ENCODE measurements at places on chromosomes 11 and 22.
A peak's percentile ranks its signal among the peaks of the same experiment; 100 is the strongest.

DNA sequence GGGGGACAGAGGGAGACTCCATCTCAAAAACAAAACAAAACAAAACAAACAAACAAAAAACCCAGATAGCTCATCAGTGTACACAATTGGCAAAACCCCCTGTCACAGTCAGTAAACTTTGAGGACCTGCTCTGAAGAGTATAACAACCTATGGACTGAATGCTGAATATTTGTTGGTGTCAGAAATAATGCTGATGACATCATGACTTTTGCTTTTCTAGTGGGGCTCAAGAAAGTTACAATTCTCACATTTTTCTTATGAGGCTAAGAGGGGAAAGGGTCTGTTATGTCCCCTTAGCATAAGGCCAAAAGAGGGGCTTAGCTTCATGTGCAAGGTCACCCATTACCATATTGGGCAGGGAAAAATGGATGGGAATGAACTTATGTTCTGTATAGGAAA, 207.4 kb downstream of the NELL1 start:
- DNase-seq: no peak

DNA sequence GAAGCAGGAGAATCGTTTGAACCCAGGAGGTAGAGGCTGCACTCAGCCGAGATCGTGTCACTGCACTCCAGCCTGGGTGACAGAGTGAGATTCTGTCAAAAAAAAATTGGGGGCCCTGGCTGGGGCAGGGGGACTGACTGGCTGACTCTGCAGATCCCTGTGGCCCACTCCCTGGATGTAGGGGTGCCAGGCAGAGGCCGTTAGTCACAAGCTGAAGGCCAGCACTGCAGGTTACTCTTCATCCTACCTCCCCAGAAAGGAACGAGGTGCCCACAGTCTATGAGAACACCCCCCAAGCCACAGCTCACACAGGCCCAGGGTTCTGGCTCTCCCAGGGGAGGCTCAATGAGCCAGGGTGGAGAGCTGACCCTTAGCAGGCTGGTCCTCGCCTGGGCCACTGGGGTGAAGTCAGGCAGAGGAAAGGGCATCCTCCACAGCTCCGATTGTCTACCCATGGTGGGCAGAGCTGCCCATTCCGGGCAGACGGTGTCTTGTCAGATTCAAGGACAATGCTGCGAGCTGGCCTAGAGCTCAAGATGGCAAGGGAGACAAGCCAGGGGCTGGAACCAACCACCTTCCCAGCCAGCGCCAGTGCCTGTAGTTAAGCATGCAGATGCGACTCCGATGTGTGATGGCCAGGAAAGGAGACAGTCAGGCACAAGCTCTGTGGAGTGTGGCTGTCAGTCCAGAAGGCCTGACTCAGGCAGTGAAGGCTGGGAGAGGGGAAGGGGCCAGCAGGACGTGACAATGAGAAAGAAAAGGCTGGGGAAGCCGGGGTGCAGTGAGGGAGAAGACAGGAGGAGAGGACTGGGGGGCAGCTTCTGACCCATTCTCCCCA, 12.4 kb downstream of the C11orf24 start:
- DNase-seq: no peak

- DNase-seq: no peak
Observed at GRCh38 chr11:120830085-120830620, 193.7 kb upstream of the TBCEL start.

- DNase-seq: peak; percentile 18
Observed at GRCh38 chr22:30021881-30022619, 58.2 kb upstream of the HORMAD2 start.
